PC-9 (cell line): ENCODE measurements at places on chromosomes 1 and 21. TPM values are rescaled to one million over a fixed set of nuclear protein-coding genes. Genes with fewer than 3 reads are reported as not detected.

The CIART gene
- total RNA-seq, result 11.0 and 16.6 TPM in 2 replicates

The CD1B gene
- total RNA-seq, result not detected in 2 replicates

DNA sequence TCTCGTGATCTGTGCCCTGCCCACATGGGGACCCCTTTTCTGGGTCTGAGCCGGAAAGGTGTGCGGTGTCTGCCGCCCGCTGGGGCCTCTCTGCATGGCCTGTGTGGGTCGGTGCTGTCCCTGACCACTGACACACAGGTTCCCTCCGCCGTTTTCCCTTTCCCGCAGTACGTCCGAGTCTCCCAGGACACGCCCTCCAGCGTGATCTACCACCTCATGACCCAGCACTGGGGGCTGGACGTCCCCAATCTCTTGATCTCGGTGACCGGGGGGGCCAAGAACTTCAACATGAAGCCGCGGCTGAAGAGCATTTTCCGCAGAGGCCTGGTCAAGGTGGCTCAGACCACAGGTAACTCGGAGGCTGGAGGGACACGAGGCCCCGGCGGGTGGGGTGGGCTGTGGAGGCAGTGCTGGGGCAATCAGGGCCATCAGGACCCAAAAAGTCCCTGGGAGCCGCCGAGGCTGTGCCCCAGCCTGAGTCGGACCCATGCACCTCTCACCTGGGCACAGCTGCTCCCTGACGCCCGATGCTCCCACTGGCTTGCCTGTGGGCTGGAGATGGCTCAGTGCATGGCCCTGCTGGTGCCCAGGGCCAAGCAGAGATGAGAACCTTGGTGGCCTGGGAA is 13.3 kb downstream of the TRPM2 start:
- H3K27ac ChIP-seq, result no peak overlapping the region
- H3K4me3 ChIP-seq, result no peak overlapping the region
- no peak for DNase-seq
- peaks cover 60% of the 10 kb centered on the region for H3K27me3 ChIP-seq
- no peaks in the 10 kb centered on the region for H3K4me1 ChIP-seq

DNA sequence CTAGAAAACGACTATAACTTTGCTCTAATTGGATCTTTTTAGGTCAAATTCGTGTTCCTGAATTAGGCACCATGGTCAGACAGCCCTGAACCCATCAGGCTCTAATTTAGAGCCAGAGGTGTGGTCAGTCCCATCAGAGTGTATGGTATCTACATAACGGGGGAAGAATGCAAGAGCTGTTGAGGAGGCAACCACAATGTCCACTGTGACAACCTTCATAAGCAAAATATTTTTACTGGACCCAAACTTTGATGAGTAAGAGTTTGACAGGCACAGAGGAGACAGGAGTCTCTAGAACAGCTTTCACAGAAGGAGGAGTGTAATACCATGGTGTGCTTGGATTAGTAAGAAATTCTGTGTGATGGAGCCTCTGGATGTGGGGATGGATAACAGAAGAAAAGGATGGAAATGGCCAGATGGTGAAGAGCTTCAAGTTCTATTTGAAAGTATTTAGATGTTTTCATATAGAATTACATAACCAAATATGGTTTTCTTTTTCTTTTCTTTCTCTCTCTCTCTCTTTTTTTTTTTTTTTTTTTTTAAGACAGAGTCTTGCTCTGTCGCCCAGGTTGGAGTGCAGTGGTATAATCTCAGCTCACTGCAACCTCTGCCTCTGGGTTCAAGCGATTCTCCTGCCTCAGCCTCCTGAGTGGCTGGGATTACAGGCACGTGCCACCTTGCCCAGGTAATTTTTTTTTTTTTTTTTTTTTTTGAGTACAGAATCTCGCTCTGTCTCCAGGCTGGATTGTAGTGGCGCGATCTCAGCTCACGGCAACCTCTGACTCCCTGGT is 24.9 kb downstream of the UBE2U start:
- H3K27ac ChIP-seq, result no peak overlapping the region
- H3K36me3 ChIP-seq, result no peaks in the 10 kb centered on the region
- no peaks in the 10 kb centered on the region for H3K27me3 ChIP-seq
- no peak for DNase-seq
- H3K4me3 ChIP-seq, result no peak overlapping the region
